ENCODE measurements at places on chromosomes 7 and 10.

GRCh38 chr7:37150180-37150579 lies 298.5 kb downstream of the ELMO1 start:
- DNase-seq, result no peak

- DNase-seq, result no peak
These were observed 951.0 kb downstream of the LRMDA start for GRCh38 chr10:76382381-76382851.

DNA sequence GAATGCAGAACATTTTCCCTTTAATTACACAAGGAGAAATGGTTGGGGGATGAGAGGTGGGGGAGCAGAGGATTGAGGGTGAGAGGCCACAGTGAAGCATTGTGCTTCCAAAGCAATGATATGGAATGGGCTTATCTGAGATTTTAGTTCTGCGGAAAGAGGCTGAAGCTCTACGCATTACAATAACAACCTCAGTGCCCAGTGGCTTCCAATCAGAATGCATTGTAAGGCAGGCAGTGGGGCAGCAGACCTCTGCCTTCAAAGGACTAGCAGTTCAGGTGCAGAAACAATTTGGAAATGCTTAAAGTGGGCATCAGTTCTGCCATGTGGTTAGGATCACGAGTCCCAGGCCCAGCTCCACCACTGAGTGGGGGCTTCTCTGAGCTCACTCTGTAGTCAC lies 251.0 kb upstream of the ZMIZ1 start:
- DNase-seq, result no peak

DNA sequence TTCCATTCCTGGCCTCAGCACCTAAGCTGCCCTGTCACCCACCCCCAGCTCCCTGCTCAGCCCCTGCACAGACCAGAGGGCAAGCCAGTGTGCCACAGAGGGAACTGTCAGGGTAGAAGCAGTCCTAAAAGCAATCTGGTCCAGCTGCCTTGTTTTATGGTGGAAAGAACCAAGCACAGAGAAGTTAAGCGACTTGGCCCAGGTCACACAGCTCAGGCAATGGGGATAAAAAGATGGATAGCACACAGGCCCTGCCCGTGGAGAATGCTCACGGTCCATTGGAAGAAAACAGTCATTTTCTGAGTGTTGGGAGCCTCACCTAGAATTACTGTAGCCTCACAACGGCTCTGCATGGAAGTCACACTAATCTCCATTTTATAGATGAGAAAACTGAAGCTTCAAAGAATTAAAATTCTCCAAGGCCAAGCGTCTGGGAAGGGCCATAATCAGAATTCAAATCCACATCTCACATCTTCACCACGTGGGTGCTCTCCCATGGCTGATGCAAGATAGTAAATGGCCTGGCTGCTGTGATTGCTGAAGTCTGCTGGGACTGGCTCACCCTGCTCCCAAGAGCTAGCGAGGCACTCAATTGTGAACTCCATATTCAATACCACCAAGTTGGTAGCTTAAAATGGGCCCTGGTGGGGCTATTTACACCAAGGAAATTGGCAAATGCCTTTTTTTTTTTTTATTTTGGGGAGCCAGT lies 26.8 kb downstream of the C10orf105 start:
- DNase-seq, result no peak

- DNase-seq, result no peak
These were observed 131.0 kb downstream of the PLXDC2 start for GRCh38 chr10:19947215-19947614.

GRCh38 chr10:38050212-38050611 lies 39.7 kb downstream of the ZNF33A start:
- DNase-seq, result no peak

DNA sequence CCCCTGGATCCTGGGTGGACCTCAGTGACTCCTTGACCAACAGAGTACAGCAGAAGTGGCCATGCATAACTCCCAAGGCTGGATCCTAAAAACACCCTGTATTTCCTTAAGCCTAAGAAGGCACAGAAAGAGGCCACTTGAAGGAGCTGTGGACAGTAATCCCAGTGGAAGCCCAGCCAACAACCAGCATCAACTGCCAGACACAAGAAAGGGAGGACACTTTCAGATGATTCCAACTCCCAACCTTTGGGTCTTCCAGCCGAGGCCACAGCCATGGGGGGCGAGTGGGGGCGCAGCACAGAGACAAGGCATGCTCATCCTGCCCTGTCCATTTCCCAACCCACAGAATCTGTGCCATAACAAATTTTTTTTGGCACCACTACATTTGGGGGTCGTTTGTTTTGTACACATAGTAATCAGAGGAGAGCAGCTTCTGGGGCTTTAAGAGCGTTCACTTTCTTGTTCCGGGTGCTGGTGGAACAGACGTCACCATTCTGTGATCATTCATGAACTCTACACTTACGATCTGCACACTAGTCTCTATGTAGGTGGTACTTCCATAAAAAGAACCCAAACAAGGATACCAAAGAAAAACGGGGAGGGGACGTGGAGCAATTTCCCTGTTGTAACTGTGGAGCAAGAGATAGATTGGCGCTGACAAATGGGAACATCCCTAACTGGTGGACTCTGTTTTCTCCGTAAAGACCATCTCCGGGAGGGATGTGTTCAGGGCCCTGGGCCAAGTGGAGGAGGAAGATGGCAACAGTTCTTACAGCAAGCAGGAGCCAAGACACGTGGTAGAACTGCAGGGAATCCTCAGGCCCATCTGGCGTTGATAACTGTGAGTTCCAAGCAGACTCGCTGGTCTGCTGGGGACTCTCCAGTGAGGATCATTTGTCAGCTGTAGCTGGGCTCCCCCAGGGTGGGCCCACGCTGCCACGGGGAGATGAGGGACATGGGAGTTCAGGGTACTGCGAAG lies 6.0 kb upstream of the SLC29A3 start:
- DNase-seq, result no peak

DNA sequence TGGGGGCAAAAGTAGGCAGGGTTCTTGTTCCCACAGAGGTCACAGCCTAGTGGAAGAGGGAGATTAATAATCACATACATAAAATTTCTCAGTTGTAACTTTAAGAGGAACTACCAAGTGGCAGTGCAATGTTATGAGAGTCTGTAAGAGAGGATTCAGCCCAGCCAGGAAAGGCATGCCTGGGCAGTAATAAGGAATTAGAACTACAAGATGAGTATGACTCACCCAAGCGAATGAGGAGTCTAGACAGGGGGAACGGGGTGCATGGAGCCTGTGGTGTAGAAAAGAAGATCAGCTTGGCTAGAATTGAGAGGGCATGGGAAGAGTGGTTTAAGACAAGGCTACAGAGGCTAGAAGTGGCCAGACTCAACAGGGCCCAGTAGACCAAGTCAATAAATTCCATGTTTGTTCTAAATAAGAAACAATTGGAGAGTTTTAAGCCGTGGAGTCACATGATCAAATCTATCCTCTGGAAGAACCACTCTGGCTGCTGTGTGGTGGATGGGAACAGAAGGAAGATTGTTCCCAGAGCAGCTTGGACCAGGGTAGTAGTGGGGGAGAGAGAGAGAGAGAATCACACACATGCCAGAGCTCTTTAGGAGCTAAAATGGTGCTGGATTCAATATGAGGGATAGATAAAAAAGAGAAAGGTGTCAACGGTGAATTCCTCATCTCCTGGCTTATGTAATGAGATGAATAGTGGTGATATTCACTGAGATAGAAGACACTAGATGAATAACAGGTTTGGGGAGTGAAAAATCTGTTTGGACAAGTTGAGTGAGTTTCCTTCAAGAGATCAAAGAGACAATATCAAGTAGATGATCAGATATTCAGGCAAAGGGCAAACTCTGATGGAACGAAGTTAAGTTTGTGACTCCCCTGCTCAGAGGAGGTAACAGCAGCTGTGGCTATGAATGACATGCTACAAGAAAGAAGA lies 265.1 kb downstream of the FGFR2 start:
- DNase-seq, result no peak

DNA sequence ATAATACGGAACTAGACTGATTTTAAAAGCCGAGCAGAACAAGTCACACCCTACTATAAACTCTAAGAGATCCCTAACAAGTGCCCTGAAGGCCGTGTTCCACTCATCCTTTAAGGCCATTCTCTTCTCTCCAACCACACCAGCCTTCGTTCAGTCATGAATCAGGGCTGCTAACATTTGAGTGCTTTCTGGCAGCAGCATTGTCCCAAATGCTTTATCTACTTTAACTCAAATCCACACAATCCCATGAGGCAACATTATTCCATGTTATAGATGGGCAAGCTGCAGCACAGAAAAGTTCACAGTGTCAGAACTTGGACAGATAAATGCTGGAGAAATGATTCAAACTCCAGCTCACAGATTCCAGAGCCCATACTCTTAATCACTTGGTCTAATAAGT lies 73.5 kb downstream of the MALSU1 start:
- DNase-seq, result no peak

DNA sequence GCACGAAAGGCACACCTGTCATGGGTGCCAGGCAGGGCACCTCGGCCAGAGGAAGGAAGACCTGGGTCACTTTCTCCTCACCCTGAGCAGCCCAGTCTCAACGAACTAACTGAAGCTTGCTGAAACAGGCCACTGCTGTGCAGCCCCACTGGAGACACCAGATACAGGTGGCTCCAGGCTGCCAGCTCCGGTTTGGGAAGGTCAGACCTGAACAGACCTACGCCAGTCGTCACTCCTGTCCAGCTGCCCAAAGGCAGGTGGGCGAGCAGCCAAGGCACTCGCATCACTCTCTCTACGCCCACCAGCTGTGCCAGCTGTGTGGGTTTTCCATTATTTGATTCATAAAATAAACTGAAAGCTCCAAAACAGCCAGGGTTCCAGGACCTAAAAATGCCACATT lies 256.1 kb downstream of the ZMYND11 start:
- DNase-seq, result no peak

DNA sequence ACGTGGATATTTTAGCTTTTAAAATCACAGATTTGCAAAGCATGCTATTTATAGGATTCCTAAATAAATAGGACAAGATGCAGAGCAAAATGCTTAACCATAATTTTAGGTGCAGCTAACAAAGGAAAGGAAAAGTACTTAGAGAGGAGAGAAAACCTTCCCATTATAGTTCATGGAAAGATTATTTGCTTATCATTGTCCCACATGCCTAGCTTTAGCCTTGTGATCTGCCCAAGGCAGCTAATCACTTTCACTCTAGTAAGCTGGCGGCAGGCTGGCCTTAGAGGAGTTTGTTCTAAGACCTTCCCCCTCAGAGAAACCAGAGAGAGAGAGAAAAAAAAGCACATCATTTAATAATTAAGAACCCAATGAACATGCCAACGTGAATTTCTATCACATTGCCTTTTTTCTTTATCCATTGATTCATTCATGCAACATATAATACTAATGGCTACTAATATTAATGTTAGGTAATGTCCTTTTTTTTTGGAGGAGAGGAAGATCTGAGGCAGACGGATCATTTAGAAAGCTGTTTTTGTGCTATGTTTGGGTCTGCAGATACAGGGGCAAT lies 274.6 kb downstream of the ARL4A start:
- DNase-seq, result no peak

GRCh38 chr10:22230158-22230833 lies 12.5 kb upstream of the EBLN1 start:
- peak; percentile 68 for DNase-seq

GRCh38 chr7:30193336-30193943 lies 58.7 kb downstream of the MTURN start:
- no peak for DNase-seq

GRCh38 chr10:12749760-12750478 lies 251.6 kb downstream of the CCDC3 start:
- DNase-seq, result no peak

GRCh38 chr10:121070275-121071070 lies 219.3 kb downstream of the WDR11 start:
- no peak for DNase-seq

DNA sequence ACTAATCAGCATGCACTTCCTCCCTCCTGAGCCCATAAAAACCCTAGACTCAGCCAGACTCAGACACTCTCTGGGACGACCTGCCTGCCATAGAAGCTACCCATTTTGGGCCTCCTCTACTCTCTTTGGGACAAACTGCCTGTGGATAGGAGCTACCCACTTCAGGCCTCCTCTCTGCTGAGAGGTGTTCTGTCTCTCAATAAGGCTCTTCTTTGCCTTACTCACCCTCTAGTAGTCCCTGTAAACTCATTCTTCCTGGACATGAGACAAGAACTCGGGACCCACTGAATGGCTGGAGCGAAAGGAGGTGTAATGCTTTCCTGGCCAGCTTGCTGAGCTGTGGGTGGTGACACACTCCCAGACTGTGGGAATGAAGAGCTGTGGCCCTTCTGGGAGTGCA lies 424.8 kb upstream of the FZD8 start:
- DNase-seq, result no peak

DNA sequence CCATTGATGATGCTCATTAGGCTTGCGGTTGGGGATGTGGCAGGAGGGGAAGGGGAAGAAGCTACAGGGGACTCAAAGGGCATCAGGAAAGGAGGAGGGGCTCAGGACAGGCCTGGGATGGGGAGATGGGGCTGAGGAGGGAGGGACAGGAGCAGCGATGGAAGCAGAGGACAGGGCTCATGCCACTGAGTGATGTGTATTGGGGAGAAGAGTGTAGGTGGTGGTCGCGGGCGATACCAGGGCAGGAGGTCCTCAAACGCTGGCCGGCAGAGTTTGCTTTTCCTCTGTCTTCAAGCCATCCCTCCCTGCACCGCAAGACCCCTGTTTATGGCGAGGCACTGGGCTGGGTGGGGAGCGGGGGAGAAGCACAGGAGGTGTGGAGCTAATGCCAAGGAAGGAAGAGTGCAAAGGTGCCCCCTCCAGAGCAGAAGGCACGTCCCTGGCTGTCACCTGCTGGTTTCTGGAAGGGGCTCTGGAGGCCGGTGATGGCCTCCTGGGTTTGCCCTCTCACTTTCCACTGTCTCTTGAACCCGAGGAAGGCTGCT lies 134.7 kb downstream of the SVIL start:
- no peak for DNase-seq

- DNase-seq, result no peak
These were observed 169.7 kb downstream of the RNLS start for GRCh38 chr10:88413412-88413811.

GRCh38 chr10:50310560-50311174 lies 59.4 kb upstream of the ASAH2 start:
- no peak for DNase-seq

DNA sequence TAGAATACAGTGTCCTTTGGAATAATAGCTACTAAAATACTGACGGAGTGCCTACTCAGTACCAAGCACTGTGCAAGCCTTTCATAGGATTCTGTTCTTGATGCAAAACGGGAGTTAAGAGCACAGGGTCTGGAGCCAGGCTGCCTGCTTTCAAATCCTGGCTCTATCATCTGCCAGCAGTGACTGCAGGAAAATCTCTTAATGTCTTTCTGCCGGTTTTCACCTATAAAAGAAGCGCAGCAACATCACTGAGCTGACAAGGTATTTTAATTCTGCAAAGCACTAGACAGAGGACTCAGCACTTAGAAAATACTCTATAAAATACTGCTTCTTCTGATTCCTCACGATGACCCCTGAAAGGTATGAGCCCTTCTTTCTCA lies 659 bp downstream of the FIGNL1 start:
- no peak for DNase-seq

DNA sequence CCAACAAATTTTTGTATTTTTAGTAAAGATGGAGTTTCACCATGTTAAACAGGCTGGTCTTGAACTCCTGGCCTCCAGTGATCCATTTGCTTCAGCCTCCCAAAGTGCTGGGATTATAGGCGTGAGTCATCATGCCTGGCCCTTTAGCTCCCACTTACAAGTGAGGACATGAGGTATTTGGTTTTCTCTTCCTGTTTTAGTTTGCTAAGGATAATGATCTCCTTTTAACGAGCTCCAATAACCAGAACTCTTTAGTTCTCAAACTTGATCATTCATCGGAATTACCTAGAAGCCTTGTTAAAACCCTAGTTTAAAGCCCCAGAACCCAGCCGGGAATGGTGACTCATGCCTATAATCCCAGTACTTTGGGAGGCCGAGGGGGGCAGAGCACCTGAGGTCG lies 481.4 kb downstream of the TYW1 start:
- DNase-seq, result no peak
